Muscle of arm (tissue), 14 donors: ENCODE measurements at places on chromosomes 7 and 10.

- DNase-seq, result peak; percentile 85
Observed at GRCh38 chr10:77970869-77971803, 44.6 kb upstream of the DLG5 start.

GRCh38 chr10:49277973-49278372, 21.0 kb upstream of the C10orf71 start:
- no peak for DNase-seq

GRCh38 chr7:41336981-41337380, 365.9 kb downstream of the INHBA start:
- DNase-seq, result no peak

DNA sequence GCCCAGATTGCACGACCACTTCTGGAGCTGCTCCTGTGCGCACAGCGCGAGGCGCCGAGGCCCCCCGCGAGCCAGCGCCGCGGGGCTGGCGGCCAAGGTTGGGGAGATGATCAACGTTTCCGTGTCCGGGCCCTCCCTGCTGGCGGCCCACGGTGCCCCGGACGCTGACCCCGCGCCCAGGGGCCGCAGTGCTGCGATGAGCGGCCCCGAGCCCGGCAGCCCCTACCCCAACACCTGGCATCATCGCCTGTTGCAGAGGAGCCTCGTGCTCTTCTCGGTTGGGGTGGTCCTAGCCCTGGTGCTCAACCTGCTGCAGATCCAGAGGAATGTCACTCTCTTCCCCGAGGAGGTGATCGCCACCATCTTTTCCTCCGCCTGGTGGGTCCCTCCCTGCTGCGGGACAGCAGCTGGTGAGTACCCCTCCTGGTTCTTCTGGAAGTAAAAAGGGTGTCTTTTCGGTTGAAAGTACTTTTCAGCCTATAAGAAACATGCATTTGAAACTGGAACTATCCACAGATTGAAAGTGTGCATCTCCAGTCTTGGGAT, 683 bp downstream of the INSIG1 start:
- DNase-seq, result no peak

GRCh38 chr10:64109926-64110495, 588.8 kb downstream of the REEP3 start:
- no peak for DNase-seq

DNA sequence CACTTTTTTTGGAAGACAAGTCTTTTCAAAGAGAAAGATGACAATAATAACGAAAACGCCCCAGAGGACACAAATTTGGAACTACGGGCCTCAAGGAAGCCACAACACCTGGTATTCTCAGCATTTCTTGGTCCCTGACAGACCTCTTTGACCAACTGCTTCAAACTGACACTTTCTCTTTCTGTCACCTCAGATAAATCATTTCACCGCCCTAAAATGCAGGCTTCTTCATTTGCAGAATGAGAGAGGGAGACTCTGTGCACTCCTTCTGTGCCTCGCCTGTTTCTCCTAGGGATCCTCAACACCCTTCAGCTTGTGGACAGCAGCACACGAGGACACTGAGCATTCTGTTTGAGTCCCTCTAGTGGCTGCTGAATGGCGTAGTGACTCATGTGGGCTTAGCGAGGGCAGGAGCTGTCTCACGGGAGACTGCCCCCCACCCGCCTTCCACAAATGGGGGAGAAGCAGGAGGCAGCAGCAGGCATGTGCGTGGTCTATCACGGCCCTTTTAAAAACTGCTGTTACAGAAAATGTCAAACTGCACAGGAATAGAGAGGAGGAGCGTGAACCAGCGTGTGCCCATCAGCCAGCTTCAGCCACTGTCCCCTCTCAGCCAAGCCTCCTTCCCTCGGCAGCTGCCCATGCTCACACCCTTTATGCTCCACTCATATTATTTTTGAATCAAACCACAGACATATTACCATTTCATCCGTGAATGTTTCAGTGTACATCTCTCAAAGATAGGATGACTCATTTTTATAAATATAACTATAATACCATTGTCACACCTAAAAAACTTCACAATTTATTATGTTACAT, 41.4 kb downstream of the GSDME start:
- DNase-seq, result no peak

GRCh38 chr10:80649183-80649582, 111.5 kb downstream of the SH2D4B start:
- no peak for DNase-seq

DNA sequence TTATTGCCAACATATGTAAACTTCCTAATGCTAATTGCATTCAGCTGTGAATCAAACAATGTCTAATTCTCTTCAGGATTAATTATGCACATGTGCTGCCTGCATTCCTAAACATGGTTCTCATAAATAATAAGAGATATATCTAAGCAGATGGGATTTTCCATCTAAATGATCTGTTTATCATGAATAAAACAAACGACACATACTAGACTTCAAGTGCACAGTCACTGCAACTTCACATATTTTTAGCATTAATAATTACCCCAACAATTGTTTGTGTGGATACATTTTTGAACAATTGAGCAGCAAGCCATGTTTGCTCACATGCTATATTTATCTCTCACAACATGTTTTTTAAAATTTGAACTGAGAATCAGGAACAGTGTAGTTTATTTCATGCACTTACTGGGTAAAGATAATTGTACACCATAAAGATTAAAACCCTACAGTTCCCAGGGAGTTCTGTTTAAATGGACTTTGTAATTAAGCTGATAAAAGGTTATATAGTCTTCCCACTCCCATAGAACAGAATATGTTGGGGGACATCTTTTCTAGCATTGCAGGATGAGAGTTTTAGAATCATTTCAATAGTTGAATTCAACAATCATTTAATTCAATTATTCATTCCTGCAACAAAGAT, 378.5 kb downstream of the MDFIC start:
- DNase-seq, result no peak

GRCh38 chr10:101749047-101750016, 26.6 kb downstream of the FGF8 start:
- no peak for DNase-seq

DNA sequence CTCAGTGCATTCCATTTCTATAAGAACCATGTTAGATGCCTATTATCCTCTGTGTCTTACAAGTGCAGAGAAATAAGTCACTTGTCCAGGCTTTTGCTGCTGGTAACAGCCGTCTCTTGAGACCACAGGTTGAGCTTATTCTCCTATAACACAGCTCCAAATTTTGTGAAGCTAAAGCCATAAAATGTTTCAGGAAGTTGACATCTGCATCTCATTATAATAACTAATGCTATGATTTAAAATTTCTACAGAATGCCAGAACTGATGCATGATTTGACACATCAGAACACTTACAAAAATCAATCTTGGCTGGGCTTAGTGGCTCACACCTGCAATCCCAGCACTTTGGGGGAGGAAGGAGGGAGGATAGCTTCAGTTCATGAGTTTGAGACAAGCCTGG, 986.9 kb downstream of the TYW1 start:
- DNase-seq, result peak; percentile 41

- peak; percentile 20 for DNase-seq
Observed at GRCh38 chr7:112882991-112883390, 92.8 kb upstream of the TMEM168 start.

DNA sequence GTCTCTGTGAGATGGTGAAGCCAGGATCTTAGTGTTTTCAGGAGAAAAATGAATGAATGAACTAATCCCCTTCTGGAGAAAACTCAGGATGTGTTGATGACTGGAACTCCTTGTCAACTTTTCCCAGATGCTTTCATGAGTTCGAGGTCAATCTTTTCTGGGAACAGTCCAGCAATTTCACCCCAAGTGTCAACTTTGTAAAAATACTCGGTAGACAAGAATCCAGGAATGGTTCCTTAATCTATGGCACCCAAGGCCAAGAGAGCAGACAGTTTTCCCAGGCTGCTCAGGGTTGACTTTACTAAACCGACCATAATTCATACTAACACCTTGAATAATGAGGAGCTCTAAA, 31.1 kb upstream of the LYZL1 start:
- no peak for DNase-seq

- no peak for DNase-seq
Observed at GRCh38 chr7:17545348-17545747, 246.9 kb downstream of the AHR start.

GRCh38 chr10:33534416-33534815, 199.9 kb upstream of the NRP1 start:
- DNase-seq, result no peak

DNA sequence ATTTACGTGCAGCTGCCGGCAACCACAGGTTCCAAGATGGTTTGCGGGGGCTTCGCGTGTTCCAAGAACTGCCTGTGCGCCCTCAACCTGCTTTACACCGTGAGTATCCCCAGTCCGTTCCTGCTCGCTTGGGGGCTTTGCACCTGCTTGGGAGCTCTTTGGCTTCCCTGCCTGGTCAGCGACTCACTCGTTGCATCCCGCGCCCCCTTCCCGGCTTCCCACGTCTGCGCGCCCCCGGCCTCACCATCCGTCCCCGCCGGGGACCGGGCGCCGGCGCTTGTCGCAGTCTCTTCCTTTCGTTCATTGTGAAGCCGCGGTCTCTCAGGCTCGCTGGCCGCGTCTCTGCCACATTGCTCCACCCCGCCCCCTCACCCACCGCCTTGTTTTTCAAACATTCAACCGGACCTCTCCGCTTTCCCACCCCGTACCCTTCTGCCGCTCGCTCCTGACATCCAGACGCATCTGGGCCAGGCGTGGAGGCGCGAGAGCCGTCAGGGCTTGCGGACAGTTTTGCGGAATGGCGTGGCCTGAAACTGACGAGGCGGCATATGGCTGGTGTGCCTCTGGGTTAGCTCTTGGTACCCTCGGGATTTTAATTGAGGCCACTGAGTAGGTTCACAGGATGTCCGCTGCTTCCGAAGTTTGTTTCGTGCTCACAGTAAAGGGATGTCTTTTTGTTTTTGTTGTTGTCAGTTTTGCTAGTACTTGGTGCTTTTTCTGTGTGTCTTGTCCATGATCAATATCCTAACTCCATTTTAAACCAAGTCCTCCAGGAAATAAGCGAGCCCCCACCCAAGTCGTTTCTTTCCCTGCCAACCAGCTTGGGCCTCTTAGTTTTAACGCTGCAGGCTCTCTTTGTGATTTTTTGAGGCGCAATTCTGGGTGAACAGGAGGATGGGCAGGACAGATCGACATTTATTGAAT, 639 bp downstream of the TSPAN13 start:
- peak; percentile 32 for DNase-seq

GRCh38 chr10:53601260-53601875, 828.8 kb upstream of the MBL2 start:
- DNase-seq, result peak; percentile 27

GRCh38 chr7:80499350-80499953, 12.4 kb downstream of the GNAT3 start:
- DNase-seq, result no peak

DNA sequence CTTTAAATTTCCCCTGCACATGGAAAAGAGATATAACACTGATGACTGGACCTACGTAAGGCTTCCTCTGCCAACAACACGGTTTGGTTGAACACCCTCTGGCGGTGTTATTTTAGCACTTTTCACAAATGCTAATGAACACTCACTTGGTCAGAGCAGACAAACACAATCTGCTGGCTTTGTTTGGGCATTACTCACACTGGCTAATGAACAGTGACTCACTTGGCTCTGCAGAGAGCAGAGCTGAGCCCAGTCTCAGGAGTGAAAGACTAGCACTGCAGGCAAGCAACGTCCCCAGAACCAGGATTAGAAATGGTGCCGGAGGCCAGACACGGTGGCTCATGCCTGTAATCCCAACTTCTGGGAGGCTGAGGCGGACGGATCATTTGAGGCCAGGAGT, 430.8 kb downstream of the PLXNA4 start:
- no peak for DNase-seq

GRCh38 chr10:3908183-3908582, 123.2 kb upstream of the KLF6 start:
- no peak for DNase-seq

DNA sequence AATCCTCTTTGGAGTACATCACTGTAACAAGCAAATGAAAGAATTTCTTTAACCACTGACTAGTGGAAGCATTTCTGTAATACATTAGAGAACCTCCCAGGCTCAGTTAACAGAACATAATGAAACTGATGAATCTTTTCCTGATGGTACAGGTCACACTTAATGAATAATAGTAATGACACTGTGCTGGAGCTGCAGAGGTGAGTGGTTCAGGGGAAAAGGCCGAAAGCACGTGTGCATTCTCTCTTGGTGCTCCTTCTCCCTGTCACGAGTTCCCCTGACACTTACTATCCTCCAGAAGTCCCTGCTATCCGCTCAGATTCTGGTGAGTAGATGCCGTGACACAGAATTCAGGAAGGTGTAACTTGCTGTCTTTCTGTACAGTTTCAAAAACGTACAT, 8.0 kb downstream of the HIPK2 start:
- DNase-seq, result no peak

GRCh38 chr10:113301342-113301984, 251.4 kb upstream of the HABP2 start:
- no peak for DNase-seq

DNA sequence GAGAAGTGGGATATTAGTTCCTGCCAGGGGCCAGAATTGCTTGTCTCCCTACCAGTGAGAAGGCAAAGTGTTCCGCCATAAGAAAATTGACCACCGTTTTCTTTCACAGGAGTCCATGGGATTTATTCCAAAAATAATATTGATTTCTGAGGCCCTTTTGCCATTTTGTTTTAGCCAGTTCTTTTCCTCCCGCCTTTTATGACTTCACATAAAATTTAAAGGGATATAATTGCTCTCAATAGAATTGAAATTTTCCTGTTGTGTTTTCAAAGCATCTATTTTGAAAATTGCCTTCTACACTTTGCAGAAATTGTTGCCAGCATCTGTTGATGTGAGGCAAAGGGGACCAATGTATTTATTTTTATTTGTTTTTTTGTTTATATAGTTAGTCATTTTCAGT, 53.6 kb downstream of the PLCE1 start:
- DNase-seq, result no peak

DNA sequence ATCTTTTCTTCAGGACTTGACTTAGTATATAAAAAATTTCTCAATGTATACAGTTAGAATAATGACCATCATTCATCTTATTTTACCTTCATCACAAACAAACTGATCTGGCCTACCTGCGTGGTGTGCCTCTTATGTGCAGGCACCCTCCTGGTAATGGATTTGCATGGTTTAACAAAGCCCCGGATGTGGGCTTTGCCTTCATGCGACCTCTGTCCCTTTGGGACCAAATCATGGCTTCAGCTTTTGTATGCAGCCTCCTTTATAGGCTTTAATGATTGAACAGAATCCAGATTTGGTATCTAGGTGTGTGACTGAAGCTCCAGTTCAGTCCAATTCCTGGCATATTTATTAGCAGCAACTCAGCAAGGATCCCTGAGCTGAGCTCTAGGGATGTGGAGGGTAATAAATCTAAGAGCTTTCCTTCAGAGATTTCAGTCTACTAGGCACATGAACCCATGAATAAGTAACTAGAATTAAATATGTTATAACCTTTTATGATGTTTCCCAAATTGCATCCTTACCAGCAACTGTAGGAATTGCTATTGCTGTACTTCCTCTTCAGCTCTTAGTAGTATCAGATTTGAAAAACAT, 256.9 kb downstream of the ABCA13 start:
- DNase-seq, result no peak
